ENCODE measurements at places on chromosomes 5 and 9.

GRCh38 chr5:43231977-43232376 lies 40.0 kb downstream of the NIM1K start:
- peak; percentile 17 for DNase-seq

GRCh38 chr9:113148781-113149510 lies 1.9 kb upstream of the SLC31A2 start:
- no peak for DNase-seq

DNA sequence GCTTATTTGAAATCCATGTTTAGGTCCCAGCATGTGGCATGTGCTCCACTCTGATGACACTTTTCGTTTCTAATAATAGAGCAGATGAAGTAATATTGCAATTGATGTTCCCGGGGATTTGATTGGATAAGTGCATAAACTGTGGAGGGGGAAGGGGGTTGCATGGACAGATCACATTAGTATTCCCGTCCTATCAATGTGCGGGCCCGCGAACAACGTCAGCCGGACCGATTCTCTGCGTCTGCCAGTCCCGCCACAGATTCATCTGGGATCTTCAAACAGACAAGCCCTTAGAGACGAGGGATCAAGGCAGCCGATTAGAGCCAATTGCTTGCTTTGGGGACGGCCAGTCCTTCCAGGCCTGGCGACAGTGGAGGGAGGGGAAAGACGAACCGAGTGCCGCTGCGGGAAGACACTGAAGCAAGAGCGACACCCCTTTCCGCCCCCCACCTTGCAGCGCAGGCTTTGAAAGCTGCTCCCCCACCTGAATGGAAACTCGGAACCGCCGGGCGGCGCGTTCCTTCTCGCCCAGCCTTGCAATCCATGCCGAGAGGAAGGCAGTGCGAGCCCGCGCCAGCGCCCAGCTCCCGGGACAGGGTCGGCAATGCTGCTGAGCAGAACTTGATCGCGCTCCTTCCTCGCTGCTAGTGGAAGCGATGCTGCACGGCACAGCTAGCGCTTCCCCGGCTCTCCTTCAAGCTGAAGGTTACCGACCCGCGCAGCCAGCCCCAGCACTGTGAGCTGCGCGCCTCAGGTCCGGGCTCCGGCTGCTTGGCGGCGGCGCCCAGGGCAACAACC lies at the start of gene RGS7BP:
TSS of gene RGS7BP (plus strand) at position 247 of the 798 bp plus-strand sequence. CDS start 610 bp downstream, outside the sequence.
- peak; percentile 38 for DNase-seq

DNA sequence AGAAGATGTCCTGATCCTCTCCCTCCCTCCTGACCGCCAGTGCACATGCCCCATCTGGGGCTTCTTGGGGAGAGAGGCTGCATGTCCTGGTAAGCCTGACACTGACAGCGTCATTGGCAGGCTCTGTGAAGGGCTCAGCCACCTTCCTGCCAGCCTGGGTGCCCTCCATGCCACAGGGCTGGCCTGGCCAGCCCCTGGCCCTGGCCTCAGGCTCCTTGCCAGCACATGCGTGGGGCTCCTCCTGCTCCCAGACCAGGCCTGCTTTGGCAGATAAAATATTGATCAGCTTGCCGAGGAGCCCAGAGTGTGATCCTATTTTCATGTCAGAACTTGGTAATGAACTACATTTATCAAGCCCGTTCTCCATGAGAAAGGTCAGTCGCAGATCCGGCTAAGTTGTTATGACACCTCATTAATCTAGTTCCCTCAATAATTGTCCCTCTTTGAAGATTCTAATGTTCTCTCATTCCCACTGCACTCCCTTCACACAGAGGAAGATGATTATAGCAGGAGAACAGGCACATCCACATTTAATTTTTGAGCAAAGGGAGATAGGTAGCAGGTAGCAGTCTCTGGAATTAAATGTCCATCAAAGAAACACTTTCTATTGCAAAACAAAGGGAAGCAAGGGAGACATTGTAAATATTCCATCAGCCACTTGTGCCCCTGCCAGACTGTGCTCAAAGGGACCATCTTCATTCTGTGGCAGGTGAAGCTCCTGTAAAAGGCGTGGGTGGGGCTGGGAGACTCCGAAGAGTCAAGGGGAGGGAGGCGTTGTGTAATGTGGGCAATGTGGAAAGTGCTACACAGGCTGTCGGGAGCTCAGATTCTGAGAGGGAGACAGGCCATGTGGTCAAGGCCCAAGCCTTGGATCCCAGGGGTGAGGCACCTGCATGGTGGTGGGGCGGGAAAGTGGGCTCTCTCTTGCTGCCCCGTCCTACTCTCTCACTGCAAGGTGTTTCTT lies 272.0 kb downstream of the HSPA4 start:
- no peak for DNase-seq

- no peak for DNase-seq
Observed at GRCh38 chr5:19660679-19661078, 327.3 kb downstream of the CDH18 start.

GRCh38 chr5:100444961-100445360 lies 90.2 kb upstream of the FAM174A start:
- DNase-seq = no peak

DNA sequence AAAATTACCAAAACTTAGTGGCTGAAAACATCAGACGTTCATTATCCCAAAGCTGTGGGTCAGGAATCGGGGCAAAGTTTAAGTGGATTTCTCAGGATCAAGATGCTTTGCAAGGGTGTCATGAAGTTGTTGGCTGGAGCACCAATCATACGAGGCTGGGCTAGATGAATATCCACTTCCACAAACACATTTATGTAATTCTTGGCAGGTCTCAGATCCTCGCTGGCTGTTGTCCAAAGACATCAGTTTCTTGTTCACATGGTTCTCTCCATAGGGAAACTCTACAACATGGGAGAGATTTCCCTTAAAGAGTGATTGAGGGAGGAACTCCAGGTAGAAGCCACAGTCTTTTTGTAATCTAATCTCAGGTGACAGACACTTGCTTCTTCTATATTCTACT lies 20.2 kb upstream of the CCDC192 start:
- DNase-seq = no peak

- DNase-seq = no peak
Observed at GRCh38 chr5:7047511-7048261, 334.5 kb downstream of the TENT4A start.

DNA sequence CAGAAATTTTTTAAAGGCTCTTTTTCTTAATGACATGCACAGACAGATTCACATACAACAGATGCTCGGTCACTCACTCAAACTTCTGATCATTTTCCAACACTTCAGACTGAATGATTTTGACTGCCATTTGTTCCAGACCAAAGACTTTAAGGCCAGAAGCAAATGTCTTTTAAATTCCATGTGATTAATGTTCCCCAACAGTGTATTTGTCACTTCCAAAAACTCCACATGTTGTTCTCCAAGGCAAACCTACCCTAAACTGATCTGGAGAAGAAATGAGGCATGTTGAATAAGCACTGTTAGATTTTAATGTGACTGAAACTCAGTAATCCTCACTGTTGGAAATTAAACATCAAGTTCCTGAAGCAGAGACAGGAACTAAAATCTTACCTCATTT lies 366.7 kb downstream of the GABRG2 start:
- no peak for DNase-seq

GRCh38 chr5:136619556-136619955 lies 254.2 kb upstream of the TRPC7 start:
- no peak for DNase-seq

DNA sequence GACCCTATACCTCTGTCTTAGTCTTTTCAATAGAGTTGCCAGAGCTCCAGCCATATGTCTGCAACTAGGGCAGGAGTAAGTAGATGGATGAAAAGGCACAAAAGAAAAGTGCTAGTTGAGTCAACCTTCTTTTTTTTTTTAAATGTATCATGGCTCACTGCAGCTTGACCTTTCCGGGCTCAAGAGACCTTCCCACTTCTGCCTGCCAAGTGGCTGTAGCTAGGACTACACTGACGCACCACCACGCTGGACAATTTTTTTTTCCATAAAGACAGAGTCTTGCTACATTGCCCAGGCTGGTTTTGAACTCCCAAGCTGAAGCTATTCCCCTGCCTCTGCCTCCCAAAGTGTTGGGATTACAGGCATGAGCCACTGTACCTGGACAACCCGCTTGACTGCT lies 27.3 kb downstream of the FOXE1 start:
- no peak for DNase-seq

GRCh38 chr5:5497152-5497788 lies 74.8 kb downstream of the ICE1 start:
- DNase-seq = peak; percentile 91

- no peak for DNase-seq
Observed at GRCh38 chr5:154485096-154485491, 7.1 kb upstream of the HAND1 start.

DNA sequence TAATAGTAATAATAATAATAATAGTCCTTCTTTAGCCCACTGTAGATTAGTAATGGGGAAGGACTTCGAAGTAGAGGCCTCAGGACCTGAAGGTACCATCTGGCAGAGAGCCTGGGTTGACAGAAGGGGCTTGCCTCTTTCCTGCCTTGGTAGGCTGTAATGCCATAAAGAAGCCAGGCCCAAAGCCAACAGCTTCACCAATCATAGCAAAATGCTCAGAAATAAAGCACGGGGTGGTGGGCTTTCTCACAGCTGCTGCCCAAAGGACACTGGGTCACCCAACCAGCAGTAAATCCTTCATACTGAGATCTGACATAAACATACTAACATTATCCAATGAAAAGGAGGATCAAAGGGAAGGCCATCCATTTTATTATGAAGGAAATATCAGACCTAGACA lies 70.7 kb downstream of the SUSD1 start:
- no peak for DNase-seq

All from SK-N-SH (cell line).